Stimulated activated CD4-positive, alpha-beta T cell treated with anti-CD3 and anti-CD28 coated beads, Interleukin-15, amount 100 ng/mL, for 1 hour (primary cell): ENCODE measurements at places on chromosomes 1 and 21.

DNA sequence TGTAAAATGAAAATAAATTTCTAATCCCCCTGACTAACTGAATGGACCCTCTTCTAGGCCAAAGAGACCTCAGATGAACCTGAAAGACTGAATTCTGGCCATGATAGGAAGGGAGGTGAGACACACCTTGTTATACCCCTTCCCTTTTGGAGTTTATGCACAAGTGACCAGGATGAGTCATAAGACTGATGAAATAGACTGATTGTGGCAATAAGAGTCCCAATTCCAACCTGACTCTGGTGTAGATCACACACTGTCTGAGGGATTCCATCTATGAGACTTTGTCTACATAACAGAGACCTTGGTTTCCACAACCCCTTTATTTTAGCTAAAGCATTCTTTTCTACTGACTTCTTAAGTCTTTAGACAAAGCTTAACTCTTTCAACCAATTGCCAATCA is 13.5 kb upstream of the OR2G2 start:
- no peak for DNase-seq

GRCh38 chr1:9873385-9873784 is 36.7 kb downstream of the CTNNBIP1 start:
- no peak for DNase-seq

DNA sequence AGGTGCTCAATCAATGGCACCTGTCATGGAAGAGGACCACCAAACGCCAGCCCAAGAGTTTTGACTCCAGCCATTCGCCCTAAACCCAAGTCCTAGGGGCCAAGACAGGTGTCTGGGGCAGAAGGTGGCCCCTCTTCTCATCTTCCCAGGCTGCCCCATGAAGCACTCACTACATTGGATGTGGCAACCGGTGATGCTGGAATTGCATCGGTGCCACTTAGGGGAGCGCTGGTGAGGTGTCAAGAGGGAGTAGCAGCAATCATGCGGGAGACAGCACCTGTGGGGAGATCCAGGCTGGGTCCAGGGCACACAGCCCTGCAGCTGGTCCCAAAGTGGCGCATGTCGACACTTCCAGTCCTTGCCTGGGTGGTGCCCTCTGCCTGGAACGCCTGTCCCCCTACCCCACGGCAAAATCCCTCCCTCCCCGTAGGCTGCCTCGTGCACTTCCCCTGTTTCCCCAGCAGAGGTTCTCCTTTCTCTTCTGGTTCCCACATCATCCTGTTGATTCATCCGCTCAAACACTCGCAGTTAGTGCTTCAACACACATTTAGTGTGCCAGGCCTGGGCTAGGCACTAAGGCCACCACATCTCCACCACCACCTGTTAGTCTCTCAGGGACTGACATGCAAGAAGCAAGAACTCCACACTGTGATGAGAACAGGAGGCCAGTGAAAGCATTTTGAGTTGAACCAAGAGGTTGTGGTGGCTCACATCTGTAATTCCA is 18.5 kb downstream of the PLA2G2D start:
- no peak for DNase-seq

DNA sequence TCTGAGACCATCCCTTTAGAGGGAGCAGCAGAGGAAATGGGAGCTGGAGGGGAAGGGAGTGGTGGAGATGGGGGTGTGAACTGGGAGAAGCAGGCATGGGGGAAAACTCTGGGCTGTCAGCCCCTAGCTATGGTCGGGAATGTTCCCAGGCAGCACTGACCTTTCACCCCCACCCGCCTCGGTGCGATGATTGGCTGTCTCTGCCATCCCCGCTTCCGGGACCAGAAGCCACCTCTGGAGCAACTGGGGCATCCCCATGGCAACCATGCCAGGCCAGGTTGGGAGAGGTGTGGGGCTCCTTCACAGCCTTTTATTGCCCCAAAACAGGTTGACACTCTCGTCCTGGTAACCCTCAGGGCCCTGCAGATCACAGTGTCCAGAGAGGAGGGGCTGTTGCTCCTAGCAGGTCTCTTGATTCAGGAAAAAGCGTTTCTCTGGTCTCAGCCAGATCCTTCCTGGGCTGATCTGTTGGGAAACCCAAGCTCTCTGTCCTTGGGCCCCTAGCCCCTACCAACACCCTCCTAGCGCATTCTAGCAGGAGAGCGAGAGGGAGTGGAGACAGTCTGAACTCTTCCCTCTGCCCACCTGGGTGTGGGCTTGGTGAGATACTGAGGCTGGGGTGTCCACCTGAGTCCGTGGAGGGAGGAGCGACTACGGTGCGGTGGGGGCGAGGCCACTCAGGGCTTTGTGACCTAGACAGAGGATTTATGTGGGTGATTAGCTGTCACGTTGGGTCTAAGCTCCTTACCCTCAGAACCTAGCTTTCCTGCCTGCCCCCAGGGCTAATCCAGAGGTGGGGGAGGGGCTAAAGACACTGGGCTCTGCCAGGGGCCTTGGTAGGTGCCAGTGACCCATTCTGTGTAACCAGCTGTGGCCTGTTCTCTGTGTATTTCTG is 12.2 kb upstream of the SLC6A9 start:
- DNase-seq = no peak

GRCh38 chr1:82604524-82604923 is 803.8 kb downstream of the ADGRL2 start:
- DNase-seq = no peak

GRCh38 chr1:21126324-21126723 is 50.4 kb downstream of the EIF4G3 start:
- DNase-seq = no peak

GRCh38 chr1:25875856-25876692 is 566 bp upstream of the PAQR7 start:
- DNase-seq = peak; percentile 9

- no peak for DNase-seq
These were observed 70.0 kb downstream of the FAAP20 start for GRCh38 chr1:2124446-2125198.

- DNase-seq = no peak
These were observed 86.4 kb downstream of the IER5 start for GRCh38 chr1:181174861-181175260.

GRCh38 chr1:184221087-184221486 is 165.7 kb upstream of the C1orf21 start:
- no peak for DNase-seq

DNA sequence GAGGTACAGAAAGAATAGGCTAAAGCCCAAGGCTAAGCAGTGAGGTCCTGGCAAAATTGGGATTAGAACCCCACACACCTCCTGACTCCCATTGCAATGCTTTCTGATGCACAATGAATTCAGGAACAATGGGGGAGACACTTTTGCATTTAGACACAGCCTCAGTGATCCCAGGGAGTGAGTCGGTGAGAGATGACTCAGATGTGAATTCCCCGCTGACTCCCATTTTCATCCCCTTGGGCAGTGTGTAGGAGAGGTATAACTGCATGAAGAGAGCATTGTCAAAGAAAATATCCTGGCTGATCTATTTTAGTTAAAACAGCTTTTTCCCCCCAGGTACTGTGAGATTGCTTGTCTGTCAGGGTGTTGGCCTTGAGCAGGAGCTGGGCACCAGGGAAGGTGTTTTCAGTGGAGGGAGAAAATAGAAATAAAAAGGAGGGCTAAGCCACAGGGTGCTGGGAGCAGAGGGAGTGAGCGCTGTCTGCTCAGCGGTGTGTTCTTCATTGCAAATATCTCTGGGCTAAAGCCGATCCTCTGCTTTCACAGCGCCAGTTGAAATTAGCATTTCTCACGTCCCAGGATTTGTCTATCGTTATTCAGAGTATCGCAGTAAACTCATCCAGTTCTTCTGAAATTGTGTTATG is 247.7 kb upstream of the PTBP2 start:
- no peak for DNase-seq

DNA sequence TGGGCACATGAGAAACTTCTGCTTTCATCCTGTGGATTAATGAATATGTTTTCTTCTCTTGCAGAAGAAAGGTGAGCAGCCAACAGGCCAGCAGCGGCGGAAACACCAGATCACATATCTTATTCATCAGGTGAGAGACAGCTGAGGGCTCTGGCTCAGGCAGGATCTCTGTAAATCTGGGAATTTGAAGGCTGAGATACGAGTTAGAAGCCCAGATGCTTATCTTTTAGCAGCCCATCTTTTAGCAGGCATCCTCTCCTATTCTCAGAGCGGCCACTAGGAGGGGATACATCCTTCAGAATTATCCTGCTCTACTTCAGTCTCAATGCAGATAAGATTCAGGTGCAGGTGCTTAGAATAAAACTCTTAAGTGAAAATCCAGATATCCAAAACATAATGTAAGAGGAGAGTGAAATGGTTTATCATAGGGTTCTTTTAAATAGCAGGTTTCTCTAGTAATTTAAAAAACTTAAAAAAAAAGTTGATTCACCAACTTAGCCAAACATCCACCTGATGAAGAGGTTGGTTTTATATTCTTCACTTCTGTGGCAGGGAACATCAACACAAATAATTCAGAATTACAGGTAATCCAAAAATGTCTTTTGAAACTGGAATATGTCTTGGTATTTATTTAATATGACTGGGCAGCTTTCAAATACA is 19.3 kb downstream of the SH2D2A start:
- no peak for DNase-seq

DNA sequence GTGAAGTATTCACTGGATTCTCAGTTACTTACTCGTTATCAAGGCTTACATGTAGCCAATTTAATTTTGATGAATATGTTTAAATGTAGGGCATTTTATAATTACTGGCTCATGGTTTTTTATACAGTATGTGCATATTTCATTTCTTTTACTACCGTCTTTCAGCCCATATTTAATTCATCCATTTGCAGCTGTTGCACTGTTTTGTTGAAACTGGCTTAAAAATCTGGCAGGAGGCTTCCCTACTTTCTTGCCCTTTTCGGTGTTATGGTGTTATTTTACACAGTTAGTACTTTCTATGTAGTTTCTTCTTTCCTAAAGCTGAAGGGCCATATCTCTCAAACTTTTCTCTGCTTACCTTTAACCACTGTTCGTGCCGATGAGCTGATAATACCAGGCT is 54.2 kb downstream of the ITSN1 start:
- no peak for DNase-seq

DNA sequence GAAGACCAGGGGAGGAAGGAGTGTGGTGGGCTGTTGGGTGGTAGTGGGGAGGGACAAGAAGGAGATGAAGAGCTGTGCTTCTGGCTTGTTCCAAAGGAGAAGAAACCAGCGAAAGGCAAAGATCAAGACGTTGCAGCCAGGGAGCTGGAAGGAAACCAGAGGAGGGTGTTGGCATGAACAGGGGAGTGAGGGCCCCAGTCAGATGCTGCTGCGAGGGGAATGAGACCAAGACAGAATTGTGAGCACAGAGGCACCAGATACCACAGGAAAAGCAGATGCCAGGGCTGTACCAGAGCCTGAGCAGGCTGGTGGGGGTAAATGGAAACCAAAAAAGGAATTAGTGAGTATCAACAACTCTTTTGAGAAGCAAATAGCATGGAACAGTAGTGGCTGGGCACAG is 6.0 kb downstream of the LAD1 start:
- DNase-seq = no peak

DNA sequence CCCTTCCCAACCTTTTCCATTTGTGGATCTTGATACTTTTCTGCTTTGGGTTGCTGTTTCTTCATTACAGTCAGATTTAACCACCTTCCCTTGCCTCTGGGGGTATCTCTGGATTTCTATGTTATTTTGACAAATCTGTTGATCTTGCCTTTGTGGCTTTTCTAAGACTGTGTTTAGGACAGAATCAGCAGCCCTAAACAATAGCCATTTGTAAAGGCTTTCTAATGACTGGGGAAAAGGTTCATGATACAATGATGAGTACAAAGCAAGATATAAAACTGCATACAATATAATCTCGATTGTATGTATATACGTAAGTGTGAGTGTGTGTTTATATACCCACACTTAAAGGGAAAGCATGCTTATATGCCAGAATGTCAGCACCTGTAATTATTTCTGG is 27.8 kb downstream of the FAM20B start:
- DNase-seq = no peak

- DNase-seq = no peak
These were observed 37.5 kb downstream of the HIVEP3 start for GRCh38 chr1:41880950-41881885.

DNA sequence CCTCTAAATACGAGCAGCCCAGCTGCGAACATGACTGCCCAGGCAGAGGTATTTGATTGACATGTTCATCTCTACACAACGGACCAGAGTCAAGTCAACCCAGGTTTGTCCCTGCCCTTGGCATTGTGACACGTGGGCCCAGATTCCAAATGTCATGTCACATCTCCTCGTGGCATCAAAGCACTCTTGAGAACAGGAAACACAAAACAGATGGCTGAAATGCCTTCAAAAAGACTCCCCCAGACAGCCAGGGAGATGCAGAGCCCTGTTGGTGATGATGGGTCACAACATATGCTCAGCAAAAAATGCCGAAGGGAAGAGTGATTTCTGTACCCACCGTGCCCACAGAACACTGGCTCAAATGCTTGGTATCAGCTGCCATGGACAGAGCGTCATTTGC is 337.8 kb upstream of the DAB1 start:
- no peak for DNase-seq

- DNase-seq = no peak
These were observed 286.7 kb downstream of the LMX1A start for GRCh38 chr1:165069829-165070228.

- no peak for DNase-seq
These were observed 6.2 kb downstream of the TNNT2 start for GRCh38 chr1:201371276-201371675.

DNA sequence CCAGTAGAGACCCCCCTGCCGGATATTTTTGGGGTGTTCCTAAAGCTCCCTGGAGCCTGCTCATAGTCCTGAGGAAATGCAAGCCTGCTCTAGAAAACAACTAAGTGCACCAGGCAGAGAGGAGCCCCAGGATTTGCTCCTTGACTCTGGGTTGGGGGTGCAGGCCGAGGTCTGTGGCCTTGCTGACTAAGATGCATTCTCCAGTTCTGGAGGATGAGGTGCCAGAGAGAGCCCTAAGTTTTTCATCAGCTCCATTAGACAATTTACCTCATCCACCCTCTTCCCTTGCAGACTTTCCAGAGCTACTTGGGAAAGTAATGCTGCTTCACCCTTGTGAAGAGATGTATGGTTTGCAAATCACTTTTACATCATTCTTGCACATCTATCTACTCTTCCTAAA is 9.1 kb downstream of the TUFT1 start:
- DNase-seq = no peak

- no peak for DNase-seq
These were observed 22.4 kb downstream of the KCNAB2 start for GRCh38 chr1:6068073-6068472.

- no peak for DNase-seq
These were observed 105.7 kb downstream of the LRRC53 start for GRCh38 chr1:74406759-74407158.
